ENCODE measurements at places on chromosomes 12 and 14. TPM values are rescaled to one million over a fixed set of nuclear protein-coding genes. Genes with fewer than 3 reads are reported as not detected.
A peak's percentile ranks its signal among the peaks of the same experiment; 100 is the strongest.

Gene NEDD1
- 62.0 TPM for total RNA-seq

DNA sequence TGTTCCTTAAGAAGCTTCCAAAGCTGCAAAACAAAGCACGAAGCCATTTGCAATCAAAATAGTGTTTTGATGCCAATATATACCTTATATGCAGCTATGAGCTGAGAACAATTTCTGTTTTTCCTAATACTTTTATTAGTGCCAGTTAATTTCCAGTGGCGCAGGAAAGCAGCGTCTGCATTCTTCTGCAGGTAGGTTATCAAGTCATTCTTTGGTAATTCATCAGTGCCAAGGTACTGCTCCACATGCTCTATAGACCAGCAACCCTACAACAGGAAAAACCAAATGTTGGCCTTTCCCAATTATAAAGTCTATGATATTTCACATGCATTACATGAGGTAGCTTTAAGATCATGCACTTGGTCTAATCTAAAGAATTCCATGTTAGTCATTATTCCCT, 87.6 kb upstream of the STRN3 start:
- DNase-seq = no peak

- no peak for DNase-seq
Measured at GRCh38 chr14:51394804-51395203, 154.8 kb downstream of the TMX1 start.

DNA sequence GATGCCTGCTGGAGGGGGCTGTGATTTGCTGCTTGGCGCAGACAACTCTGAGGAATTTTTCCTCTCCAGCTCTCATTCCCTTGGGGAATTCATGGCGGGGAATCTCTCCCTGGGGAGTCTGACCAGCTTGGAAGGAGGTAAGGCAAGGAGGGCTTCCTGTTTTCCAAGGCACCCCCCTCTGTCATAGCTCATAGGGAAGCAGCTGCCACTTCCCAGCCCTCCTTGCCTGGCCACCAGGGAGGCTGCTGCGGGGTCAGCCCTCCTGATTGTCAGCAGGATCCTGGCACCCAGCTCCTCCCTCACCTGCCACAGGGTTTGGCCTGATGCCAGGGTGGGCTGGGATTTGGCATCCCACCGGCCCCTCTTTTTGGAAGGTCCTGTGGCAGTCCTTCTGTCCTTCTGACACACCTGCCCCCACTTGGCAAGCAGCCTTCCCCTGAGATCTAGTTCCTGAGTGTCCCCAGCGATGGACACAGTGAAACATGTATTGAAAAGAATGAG, 74.9 kb downstream of the TSPAN9 start:
- DNase-seq = peak; percentile 52

- DNase-seq = no peak
Measured at GRCh38 chr12:52806821-52807543, 6.9 kb downstream of the KRT4 start.

DNA sequence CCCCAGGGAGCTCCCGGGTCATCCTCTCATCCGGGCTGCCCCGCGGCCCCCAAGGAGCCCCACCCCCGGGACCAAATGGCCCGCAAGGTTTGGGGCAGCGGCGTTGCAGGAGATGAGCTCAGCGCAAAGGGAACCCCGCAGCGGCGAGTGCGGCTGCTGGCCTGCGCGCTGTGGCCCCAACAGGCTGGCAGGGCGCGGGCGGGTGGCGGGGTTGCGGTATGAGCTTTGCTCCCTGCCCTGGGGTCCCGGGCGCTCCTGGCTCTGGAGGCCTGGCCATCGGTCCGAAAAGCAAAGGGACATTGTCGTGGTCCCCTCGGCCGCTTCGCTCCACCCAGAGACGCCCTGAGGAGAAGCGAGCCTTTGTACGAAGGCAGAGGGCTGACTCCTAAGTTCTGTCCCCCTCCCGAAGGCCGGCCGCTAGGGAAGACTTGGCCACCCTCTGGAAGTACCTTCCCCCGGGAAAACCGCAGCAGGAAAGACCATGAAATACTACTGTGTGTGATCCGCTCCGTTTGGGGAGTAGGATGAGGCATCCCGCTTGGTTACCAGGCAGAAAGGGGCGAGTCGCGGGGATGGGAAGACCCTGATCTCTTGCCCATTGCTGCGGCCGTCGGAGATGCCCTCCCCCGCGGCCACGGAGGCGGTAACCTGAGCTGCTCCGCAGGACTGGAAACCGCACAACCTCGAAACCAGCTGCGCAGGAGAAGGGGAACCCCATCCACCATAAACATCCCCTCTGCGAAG, 620 bp upstream of the NID2 start:
- no peak for DNase-seq

GRCh38 chr14:92884410-92884809, 38.5 kb upstream of the CHGA start:
- no peak for DNase-seq

GRCh38 chr12:108311605-108312004, 27.5 kb downstream of the CMKLR1 start:
- DNase-seq = no peak

Gene MYF6
- total RNA-seq = not detected

Gene SSTR1
- total RNA-seq = 17.6 TPM

Gene ZDHHC22
- not detected for total RNA-seq

Gene JDP2
- 163 TPM for total RNA-seq

DNA sequence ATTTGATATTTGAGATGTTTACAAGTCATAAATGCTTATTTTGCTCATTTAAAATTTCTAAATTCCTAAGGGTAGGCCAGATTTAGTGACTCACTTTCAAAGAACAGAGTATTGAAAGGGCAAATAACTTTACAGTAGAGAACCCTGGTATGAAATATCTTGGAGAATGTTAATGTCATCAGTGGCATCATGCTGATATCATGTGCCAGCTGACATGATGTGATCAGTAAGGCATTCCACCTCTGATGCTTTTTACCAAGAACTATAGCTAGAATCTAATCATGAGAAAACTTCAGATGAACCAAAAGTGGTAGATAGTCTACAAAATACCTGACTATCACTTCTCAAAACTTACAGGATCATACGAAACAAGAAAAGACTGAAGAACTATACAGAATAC, 2.9 kb upstream of the FLRT2 start:
- peak; percentile 70 for DNase-seq

DNA sequence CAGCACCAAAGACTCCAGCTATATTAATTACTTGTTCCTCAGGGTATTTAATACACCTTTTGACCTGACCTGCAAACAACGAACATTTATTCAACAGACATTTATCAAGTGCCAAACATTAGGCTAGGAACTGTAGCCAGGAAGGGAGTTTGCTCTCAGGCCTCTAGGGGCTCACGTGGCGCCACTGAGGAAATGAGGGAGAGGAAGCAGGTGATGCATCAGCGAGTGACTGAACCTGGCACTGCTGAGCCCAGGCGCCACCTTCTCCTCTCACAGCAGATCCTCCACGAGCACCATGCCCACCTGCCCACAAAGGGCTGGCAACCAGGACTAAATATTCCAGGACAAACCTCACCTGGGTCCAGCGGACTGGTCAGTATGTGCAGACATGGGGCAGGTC, 50.2 kb downstream of the SETD3 start:
- DNase-seq = peak; percentile 24

Gene PAPLN
- 0.22 TPM for total RNA-seq

DNA sequence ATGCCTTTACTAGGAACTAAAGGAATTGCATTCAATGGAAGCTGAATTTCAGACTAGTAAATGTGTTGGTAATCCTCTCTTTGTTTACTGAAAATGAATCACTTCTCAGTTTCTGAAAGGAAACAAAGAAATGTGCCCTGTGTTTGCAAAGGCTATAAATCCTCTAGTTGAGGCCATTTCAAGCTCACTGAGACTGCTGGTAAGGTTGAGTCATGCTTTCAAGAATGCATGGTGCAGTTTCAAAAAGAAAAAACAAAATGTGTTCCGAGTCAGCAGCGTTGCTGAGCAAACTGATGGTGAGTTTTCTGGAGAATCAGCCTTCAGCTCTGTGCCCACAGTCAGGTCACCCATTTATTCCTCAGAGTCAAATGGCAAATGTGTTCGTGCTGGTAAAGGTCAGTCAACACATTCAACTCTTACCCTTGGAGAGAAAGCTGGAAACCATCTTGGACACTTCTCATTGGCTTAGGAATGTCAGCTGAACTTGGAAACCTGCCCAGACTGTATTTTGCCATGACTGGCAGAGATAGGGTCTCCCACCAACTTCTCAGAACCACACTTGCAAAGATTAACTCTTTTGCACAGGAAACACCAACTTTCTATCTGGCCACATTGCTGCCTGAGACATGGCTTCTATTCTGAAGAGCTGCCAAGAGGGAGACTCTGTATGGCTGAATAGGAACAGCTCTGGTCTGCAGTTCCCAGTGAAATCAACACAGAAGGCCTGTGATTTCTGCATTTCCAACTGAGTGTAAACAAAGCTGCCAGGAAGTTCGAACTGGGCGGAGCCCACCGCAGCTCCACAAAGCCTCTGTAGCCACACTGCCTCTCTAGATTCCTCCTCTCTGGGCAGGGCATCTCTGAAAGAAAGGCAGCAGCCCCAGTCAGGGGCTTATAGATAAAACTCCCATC, 484.4 kb downstream of the ATP23 start:
- DNase-seq = peak; percentile 95

Gene SRGAP1
- total RNA-seq = 13.0 TPM

DNA sequence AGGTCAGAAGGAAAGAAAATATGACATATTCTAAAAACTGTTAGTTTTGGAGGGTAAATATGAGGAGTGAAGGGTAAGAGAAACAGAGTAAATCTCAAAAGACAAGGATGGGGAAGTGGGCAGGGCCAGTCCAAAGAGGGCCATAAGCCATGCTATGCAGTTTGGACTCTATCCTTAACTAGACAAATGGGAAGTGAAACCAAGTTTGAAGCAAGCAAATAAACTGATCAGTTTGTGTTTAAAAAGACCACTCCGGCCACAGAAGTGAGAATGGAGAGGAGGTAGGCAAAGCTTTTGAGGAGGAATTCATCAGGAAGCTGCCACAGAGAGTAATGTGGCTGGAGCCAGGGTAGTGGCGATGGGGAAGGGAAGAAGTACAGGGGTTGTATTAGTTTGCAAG, 37.5 kb upstream of the DAAM1 start:
- DNase-seq = no peak

Gene A2M
- 60.6 TPM for total RNA-seq

- no peak for DNase-seq
Measured at GRCh38 chr14:70061108-70061507, 127.6 kb downstream of the SLC8A3 start.

DNA sequence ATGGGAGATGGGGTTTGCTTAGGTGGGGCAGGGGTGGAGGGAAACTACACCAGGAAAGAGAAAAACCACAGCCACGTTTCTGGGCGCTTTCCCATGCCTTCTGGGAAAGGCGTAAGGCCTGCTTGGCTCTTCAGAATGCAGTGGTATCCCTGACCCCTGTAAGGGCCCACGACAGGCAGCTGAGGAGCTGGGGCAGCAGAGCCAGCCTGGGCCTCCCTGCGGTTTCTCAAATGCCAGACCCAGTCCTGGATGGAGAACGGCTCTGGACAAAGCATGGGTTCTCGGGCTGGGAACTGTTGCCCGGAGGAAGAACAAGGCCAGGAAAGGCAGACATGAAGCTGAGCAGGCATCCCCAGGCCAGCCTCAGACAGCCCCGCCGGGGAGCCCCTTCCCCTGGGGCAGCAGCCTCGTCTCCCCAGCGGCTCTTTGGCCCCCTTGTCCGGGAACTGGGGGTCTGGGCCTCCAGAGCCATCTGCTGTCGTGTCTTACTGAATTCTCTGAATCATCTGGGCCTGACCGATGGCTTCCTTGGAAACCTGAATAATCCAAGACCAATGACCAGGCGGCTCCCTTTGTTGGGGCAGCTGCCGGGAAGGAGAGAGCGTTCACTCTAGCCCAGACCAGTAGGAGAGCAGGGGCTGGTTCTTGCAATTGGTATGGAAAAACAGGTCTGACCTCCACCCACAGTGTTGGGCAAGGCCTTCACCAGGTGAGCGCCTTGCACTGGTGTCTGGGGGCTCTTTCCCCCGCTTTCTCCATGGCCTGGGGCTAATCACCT, 64.0 kb upstream of the RIN3 start:
- DNase-seq = no peak

Gene GPR68
- 10.6 TPM for total RNA-seq

Gene KRT81
- total RNA-seq = not detected

GRCh38 chr12:93784339-93785086, 107.3 kb downstream of the CRADD start:
- peak; percentile 61 for DNase-seq

DNA sequence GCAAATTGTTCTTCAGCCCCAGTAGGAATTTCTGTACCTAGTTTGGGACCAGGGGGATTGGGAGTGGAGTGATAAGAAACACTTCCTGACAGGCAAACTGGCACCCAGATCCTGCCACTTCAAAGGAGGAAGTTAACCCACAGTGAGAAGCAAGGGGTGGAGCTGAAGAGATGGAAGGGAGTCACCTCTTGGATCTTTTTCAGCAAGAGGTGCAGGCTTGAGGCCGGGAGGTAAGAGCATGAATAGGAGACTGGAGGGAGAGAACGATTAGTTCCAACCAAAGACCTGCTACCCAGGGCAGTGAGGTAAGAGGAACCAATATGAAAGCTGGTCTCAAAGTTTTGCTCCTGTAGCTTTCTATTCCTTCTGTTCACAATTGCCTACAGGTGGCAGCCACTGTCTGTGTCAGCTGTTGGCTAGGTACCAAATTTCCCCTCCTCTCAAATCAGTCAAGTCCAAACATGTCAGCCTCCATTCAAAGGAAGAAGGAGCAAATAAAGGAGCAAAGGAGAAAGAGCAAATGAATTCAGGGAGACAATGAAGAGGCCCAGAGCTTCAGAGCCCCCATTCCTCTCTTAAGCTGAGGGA, 14.9 kb upstream of the TAC3 start:
- no peak for DNase-seq

DNA sequence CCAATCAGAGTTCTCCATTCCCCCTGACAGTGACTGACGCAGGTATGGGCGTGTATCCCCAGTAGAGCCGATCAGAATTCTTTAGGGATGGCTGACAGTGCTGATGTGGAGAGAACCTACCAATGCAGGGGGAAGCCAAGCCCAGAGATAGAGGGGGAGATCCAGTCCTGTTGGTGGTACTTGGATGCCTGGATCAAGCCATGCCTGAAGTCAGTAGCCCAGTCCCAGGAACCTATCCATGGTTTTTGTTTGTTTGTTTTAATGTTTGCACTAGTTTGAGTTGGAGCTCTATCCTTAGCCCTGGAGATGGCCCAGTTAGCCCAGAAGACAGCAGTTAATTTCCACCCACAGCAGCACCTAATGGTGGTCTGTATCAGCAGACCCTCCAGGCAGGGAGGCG, 40.2 kb downstream of the FOXN4 start:
- no peak for DNase-seq

Gene GLIPR1L1
- not detected for total RNA-seq

Gene TSPAN9
- 14.4 TPM for total RNA-seq

GRCh38 chr14:64504897-64505794, 576 bp downstream of the ZBTB1 start:
- peak; percentile 96 for DNase-seq

DNA sequence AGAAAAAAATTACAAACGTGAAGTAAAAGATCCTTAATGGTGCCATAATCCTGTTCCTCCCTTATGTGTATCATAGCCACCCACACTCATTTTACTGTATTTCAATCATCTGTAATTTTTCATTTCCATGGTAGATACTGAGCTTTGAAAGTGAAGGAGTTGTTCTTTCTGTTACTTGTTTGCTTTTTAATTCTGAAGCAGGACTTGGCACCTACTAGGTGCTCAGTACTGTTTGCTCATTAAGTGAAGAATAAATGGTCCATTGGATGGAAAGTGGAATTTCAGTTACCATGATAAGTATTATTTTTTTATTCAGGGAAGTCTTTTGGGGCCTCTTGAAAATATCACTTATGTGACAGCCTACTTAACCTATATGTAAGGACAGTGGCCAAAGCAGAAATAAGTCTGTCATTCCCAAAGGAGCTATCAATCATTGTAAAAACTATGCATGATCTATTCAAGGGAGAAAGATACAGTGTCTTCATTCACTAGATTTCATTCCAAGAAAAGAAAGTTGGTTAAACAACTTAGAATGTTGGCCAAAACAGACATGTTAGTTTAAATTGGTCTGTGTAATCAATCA, 1244.4 kb upstream of the SEL1L start:
- no peak for DNase-seq

Gene PLEKHG3
- total RNA-seq = 6.9 TPM

Gene TEX22
- total RNA-seq = 0.43 TPM
